Non-pigmented ciliary epithelial cell (primary cell): ENCODE measurements at places on chromosomes 2 and 18.

- no peak for DNase-seq
These were observed 32.6 kb downstream of the LAMA3 start for GRCh38 chr18:23721696-23722480.

DNA sequence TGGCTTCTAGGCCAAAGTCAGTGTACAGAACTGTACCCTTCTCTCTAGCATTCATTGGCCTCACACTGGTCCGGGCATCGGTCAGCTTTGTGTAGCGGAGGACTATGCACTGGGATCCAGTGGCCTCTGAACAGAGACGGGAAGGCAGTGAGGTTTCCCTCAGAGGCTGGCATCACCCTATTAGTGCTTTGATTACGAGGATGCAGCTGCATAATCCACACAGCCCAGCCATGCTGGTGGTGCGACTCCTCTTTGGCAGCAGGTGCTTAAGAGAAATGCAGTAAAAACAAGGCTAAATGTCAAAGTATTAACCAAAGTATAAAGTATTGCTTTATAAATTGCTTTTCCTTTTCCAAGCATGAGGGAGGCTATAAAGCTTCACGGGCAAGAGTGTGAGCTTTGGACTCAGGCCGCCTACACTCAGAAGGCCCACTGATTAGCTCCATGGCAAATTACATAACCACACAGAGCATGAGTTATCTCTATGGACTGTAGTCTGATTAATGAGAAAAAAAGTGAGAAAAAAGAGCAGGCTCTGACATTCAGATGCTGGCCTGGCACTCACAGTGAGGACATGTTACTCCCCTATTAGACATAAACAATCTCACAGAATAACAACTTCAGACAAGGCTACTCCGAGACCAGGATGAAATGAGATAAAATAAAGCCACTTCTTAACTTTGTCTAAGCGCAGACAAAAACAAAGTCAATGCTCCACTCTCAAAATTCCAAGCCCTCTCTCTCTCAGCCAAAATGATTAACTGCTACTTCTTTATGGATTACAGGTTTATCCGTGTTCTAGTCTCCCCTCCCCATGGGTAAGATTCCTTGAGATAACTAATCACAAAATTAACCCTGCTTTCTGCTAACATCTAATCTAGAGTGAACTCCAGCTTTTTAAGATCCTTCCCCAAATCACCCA is 6.4 kb upstream of the CRYGC start:
- DNase-seq, result no peak

DNA sequence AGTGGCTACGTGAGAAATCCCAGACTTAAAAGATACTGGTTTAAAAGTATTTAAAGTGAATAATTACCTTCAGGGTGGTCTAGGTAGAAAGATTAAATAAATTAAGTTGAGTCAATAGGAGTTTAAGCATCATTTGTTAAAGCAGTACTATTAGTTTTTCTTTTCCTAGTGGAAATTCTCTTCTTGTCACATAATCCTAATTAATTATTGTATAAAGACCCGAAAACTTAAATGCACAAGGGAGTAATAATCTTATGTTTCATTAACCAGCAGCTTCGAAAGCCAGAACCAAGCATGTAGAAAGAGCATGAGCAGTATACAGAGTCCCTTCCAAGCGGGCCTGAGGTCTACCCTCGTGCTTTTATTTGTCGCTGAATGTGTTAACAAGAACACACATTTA is 90.2 kb upstream of the SKOR2 start:
- DNase-seq, result no peak

GRCh38 chr2:233351423-233351822 is 2.9 kb upstream of the DGKD start:
- no peak for DNase-seq

DNA sequence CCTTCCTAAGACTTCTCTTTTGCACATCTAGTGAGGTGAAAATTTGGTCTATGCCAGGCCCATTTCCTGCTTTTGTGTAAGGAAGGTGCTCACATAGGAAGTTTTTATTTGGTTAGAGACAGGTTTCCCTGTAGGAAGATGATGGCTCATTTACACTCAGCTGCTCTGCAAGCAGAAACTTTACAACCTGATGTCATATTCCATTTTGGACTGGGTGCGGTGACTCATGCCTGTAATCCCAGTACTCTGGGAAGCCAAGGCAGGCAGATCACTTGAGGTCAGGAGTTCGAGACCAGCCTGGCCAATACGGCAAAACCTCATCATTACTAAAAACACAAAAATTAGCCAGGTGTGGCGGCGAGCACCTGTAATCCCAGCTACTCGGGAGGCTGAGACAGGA is 35.8 kb downstream of the CASP10 start:
- no peak for DNase-seq
